ENCODE measurements at places on chromosomes 5 and 9.

DNA sequence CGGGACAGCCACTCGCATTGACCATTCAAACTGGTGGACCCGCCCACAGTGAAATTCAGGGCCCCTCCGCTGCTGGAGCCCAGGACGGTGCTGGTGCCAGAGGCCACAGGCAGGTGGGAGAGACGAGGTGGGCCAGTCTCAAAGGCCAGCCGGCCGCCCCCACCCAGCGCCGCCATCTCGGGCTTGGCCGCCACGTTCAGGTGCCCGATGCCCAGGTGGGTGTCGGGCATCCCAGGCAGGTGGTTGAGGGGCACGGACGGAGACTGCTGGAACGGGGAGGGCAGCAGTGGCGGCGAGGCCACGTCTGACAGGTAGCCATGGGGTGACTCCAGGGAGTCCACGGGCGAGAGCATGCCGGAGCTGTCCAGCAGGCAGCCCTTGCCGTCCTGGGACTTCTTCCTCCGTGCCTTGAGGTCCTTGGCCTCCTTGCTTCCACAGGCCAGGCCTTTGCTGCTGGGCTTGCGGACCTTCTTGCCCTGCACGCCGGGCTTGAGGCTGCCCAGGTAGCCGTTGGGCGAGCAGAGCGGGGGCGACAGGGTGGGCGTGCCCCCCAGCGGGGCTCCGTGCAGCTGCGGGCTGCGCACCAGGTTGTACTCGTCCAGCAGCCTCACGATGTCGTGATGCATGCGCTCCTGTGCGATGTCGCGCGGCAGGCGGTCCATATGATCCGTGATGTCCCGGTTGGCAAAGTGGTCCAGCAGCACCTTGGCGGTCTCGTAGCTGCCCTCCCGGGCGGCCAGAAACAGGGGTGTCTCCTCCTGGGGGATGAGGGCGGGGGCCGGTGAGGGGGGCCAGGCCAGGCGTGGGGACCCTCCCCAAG lies 14.2 kb upstream of the SEC16A start:
- DNase-seq: no peak

DNA sequence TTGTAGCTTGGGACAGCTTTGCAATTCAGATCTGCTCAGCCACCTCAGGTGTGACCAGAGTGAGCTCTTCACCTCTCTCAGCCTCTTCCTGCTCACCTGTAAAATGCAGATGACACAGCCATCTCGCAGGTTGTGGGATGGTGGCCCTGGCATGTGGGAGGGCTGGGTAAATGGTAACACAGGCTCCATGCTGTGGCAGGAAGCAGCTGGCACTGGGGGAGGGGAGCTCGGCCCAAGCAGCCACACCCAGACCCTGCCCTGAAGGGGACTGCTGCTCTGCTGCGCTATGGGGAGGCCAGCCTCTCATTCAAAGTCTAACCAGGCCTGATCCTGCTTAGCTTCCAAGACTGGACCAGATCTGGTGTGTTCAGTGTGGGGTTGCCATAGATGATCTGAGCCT lies 24.1 kb downstream of the PHF2 start:
- DNase-seq: no peak

- peak; percentile 87 for DNase-seq
Observed at GRCh38 chr5:11429254-11429653, 475.0 kb downstream of the CTNND2 start.

GRCh38 chr5:168974082-168974481 lies 326.9 kb downstream of the SLIT3 start:
- DNase-seq: no peak

DNA sequence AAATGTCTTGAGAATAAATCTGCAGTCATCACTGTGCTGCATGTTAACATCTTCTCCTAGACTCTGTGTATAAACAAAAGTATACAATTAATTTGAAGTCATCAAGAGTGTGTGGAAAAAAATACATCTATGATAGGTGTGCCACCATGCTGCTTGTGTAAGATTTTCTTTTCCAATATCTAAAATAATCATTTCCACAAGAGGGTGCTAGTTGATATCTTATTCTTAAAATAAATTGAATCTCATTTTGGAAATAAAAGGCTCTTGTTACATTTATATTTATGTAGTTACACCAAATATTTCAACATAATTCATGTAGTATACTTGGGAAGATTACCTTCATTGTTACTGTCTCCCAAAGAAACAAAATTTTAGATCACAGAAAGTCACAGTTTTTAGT lies 14.1 kb upstream of the MOCS2 start:
- peak; percentile 7 for DNase-seq

GRCh38 chr5:5066276-5067186 lies 73.6 kb upstream of the ADAMTS16 start:
- DNase-seq: no peak

DNA sequence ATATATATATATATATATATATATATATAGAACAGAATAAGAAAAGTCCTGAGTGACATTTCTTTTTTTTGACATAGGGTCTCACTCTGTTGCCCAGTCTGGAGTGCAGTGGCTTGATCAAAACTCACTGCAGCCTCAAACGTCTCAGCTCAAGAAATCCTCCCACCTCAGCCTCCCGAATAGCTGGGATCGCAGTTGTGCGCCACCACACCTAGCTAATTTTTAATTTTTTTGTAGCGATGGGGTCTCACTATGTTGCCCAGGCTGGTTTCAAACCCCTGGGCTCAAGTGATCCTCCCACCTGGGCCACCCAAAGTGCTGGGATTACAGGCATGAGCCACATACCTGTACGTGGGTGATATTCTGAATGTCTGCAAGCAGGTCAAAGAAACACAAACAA lies 48.3 kb downstream of the SPRY4 start:
- DNase-seq: no peak

GRCh38 chr5:145752534-145752933 lies 82.6 kb downstream of the PRELID2 start:
- DNase-seq: no peak

GRCh38 chr9:87581513-87581912 lies 83.8 kb downstream of the DAPK1 start:
- DNase-seq: no peak

All from NCI-H1694 treated with DMSO at 0.1 percent for 48 hours (cell line).